Stimulated activated memory B cell treated with anti-CD40 and anti-IgM and Interleukin-4, amounts not matched to agents 10 μg/mL and 1 μg/mL and 100 μg/mL, for 72 hours (primary cell): ENCODE measurements at places on chromosomes 7 and 10.
A peak's percentile ranks its signal among the peaks of the same experiment; 100 is the strongest.

DNA sequence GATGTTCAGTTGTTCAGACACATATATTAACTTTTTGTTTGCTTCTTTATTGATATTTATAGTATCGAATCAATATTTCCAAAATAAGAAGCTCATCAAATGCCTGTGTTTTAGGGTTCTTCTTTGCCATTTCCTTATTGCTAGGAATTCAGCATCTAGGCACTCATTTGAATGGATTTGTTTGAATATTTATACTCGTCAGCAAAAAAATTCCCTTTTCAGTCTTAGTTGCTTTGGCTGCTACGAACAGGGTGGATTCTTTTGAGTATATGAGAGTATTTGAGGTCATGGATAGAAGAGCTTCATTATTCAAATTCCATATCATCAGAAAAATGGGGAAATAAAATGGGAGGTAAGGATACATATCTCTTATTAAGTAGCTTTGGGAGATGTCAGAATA lies 706.9 kb downstream of the NRG3 start:
- ATAC-seq = no peak

- ATAC-seq = no peak
Measured at GRCh38 chr7:102914585-102914984, 1.8 kb downstream of the LRRC17 start.

DNA sequence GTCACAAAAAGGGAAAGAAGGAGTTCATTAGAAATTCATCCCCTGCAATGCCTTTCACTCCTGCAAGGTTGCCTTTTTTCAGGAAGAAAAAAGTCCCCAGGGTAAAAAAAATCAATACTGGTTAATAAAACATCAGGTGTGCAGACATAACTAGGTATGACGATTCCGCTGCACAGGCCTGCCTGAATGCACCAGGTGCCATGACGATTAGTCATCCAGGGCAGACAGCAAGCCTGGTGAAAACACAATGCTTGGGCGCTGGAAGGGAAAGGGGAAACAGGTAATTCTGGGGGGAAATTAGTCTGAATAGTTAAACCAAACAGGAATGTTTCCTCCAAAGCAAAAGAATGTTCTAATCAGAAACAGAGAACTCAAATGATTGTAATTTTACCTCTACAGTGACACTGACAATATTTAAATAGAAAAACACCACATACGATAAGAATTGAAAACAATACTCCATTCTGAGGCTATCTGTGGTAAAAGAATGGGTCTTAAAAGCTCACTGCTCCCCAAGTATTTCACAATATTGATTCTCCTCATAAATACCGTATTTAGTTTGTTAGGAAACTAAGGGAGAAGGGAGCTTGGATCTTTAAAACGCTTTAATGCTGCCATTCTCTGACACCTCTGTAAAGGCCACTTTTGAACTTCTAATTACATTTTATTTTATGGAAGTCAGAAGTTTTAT lies 45.2 kb downstream of the VPS41 start:
- no peak for ATAC-seq

DNA sequence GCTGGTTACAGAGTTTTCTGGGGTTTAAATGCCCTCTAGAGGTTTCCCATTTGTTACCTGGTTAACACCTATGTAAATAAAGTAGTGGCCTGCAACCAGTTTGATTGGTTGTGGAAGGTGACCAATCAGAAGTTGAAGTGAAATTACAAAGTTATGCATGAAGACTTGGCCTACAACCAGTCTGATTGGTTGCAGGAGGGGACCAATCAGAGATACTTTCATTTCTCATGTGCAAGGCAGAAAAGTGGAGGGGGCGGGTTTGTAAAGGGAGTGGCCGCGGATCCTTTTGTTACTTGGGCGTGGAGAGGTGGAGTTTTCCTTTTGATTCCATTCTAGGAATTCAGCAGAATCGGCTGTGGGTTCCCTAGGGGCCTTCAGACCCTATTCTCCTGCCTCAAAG lies 80.8 kb downstream of the SEC23IP start:
- ATAC-seq = no peak

- no peak for ATAC-seq
Measured at GRCh38 chr7:137006293-137006692, 137.8 kb downstream of the CHRM2 start.

DNA sequence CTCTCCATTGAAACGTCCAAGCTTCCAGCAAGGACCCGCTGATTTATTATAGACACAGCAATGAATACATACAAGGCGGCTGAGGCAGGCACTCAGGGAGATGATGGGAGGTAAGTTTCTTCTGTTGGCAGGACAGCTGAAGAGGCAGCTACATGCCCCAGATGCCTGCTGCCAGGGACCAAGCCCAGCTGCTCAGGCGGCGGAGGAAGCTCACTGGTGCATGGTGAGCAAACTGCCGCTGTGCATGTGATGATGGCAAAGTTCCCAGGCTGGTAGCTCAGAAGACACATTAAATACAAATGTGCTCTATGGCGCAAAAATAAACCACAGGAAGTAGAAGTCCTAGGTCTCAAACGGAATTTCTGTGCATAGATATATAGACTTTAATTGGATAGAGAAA lies 2.3 kb downstream of the DNTT start:
- peak; percentile 69 for ATAC-seq

DNA sequence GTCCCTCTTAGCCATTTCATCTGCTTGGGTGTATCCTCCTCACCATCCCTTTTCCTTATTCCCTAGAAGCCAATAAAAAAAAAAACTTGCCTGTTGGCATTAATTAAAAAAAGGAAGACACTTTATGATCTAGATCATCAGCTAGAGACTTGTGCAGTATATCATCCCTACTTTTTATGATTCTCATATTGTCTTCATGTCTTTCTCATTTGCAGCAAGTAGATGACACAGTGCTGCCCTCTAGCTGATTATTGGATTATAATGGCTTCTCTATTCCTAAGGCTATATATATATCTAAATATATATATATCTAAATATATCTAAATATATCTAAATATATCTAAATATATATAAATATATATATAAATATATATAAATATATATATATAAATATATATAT lies 272.4 kb upstream of the LRGUK start:
- ATAC-seq = no peak

DNA sequence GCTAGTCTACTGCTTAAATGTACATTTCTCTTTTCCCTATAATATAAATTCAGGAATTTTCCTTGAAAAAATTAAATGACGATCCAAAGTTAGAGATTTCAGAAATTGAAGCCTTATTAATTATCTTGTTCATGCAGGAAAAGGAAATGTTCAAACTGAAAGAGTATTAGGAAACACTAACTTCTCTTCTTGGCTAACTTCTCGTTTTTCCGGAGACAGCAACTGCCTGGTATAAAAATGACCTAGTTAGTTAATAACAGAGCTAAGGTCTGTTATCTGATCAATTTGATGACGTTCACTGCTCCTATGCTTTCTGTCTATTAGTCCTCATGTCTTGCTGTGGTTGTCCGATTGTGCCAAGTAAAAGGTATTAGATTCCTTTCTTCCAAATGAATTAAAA lies 212.5 kb downstream of the DGKB start:
- ATAC-seq = no peak

DNA sequence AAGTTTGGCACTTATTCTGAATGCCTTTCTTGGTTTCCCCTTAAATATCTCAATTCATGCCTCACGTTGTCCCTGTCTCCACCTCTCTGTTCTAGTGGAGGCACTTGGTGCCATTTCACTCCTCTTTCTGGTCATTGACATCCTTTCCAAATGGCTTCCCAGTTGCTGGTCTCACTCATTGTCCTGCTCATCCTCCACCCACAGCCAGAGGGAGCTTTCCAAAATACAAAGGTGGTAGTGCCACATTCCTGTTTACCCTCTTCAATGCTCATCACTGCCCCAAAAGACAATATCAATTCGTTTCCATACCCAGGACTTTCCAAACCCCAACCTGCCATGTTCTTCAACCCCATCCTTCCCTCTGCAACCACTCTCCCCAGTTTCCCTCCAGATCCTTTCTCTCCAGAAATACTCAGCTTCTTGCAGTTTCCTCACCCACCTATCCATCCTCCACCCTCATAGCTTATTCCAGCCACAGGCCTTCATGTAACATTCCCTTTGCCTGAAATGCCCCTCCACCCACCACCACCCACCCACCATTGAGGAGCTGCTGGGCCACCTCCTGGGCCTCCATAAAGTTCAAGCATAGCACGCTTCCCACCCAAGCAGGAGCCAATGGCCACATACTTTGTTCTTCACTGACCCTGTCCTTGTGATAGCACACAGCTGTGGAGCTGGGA lies 63.1 kb upstream of the ADRB1 start:
- ATAC-seq = no peak

DNA sequence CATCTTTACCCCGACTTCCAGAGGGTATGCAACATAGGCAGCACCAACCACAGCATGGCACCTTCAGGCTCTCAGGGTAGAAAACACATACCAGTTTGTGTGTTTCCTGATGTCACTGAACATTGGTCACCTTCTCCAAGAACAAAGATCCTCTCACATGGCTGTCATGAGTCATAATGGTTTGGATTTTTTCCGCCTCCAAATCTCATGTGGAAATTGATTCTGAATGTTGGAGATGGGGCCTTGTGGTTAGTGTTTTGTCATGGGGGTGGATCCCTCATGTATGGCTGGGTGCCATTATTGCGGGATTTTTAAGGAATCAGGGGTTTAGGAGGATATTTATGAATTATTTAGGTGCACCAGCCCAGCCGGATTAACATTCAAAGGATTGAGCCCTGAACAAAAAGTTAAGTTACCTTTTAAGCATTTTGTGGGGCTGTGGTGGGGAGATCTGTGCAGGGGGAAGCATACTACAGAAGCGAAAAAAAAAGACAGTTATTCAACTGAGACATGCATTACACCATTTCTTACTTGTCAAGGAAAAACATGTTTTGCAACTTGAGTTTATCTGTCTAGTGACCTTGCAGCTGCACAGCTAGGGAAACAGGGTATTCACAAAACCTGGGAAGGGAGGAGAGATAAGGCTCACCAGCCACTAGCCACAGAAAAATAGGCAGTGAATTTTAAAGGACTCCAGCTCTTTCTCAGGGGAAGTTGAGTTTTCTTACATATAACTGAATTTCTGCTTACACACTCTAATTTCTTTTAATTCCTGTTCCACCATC lies 774.1 kb upstream of the AUTS2 start:
- ATAC-seq = no peak

DNA sequence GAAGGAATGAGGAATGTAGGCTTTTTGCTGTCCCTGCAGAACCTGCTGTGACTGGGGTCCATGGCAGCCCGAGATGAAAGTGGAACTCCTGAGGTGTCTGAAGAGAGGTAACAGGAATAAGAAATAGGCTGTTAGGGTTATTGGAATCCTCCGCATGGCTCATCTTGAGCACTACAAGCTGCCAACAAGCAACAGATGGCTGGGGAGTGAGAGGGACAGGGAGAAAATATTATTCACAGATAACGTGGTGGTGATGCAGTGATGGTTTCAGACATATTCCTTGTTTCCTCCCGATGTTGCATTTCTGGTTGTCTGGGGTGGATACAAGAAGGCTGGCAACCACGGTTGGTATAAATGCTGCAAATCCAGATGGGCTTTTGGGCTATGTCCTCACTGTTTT lies 46.1 kb downstream of the AP3M1 start:
- no peak for ATAC-seq

DNA sequence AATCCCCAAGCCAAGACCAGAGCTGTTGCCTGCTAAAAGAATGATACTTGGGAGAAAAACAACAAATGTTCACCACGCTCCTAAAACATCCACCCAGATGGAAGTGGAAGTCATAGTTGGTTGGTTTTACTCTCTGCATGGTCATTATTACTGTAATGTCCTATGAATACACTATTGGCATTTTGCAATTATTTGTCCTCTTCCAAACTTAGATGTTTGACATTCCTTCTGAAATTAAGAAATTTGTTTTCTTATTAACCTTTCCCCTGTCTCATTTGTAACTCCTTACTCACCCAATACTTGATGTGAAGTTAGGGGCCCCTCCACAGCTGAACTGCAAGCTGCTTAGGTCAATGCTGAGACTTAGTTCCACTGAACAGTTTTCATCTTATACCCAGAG lies 383.3 kb downstream of the INHBA start:
- no peak for ATAC-seq

GRCh38 chr7:86130268-86130667 lies 513.4 kb upstream of the GRM3 start:
- ATAC-seq = peak; percentile 20

GRCh38 chr10:126911301-126911700 lies 6.1 kb downstream of the DOCK1 start:
- ATAC-seq = no peak

- no peak for ATAC-seq
Measured at GRCh38 chr10:77180104-77180503, 457.5 kb downstream of the KCNMA1 start.

- ATAC-seq = no peak
Measured at GRCh38 chr7:50970092-50970491, 187.4 kb upstream of the GRB10 start.

- ATAC-seq = no peak
Measured at GRCh38 chr7:98993024-98993897, 114.9 kb downstream of the TRRAP start.

GRCh38 chr7:49244543-49244942 lies 320.2 kb downstream of the CDC14C start:
- ATAC-seq = no peak

GRCh38 chr10:96072674-96073073 lies 29.3 kb downstream of the CCNJ start:
- ATAC-seq = no peak

DNA sequence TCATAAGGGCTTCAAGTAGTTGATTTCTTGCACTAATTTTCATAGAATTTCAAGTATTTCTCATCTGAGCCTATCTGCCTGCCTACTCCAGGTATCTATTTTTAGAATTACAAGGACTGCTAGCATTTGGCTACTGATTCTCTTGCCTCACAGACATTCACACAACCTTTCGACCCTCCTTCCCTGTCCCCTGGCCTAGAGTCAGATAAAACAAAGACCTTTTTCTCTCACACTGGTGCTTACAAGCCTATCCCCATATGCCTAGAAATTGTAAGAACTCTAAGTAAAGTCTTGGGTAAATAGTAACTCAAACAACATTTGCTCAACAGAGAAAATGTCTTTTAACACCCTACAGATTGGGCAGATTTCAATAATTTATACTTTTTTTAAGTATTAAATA lies 6.3 kb downstream of the GPAM start:
- ATAC-seq = no peak

GRCh38 chr7:103793614-103794013 lies 195.8 kb downstream of the RELN start:
- ATAC-seq = no peak

- no peak for ATAC-seq
Measured at GRCh38 chr7:128661446-128661845, 10.6 kb upstream of the GARIN1A start.

GRCh38 chr10:53403688-53404087 lies 631.1 kb upstream of the MBL2 start:
- ATAC-seq = peak; percentile 32

- ATAC-seq = no peak
Measured at GRCh38 chr7:23207021-23207420, 25.2 kb downstream of the NUP42 start.

- no peak for ATAC-seq
Measured at GRCh38 chr7:1275451-1276381, 43.0 kb downstream of the UNCX start.

DNA sequence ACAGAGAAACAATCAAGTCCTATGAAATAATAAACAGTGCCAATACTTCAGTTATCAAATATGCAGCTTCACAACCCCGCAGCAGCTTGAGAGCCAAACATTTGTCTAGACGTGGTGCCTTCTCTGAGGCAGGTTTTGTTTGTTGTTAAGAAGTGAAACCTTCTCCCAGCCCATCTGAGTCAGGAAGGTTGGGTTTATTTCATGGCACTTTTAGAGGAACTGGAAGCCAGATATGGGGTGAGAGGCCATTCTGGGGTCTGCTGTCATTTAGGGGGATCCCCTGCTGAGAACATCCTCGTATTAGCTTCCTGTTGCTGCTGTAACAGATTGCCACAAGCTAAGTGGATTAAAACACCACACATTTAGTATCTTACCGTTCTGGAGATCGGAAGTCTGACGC lies 113.6 kb downstream of the GRK5 start:
- peak; percentile 79 for ATAC-seq

GRCh38 chr7:82700741-82701140 lies 257.2 kb upstream of the CACNA2D1 start:
- ATAC-seq = no peak
